Heart right ventricle (tissue), 16 donors: ENCODE measurements at places on chromosomes 2 and 18. TPM values are rescaled to one million over a fixed set of nuclear protein-coding genes. Genes with fewer than 3 reads are reported as not detected.

SMAD7 gene
- 18.9 TPM for total RNA-seq

ALK gene
- 0.24 TPM for total RNA-seq

IL1RL1 gene
- 2.8 TPM for total RNA-seq

CAD gene
- 8.8 TPM for total RNA-seq

TUBA4B gene
- not detected for total RNA-seq

ALLC gene
- not detected for total RNA-seq

SPATA3 gene
- total RNA-seq = not detected

- no peak overlapping the region for H3K4me3 ChIP-seq
- no peak overlapping the region for H3K27ac ChIP-seq
- peaks cover 6% of the 10 kb centered on the region for H3K36me3 ChIP-seq
- DNase-seq = no peak
These were observed 97.4 kb downstream of the MEP1B start for GRCh38 chr18:32287249-32287648.

DNA sequence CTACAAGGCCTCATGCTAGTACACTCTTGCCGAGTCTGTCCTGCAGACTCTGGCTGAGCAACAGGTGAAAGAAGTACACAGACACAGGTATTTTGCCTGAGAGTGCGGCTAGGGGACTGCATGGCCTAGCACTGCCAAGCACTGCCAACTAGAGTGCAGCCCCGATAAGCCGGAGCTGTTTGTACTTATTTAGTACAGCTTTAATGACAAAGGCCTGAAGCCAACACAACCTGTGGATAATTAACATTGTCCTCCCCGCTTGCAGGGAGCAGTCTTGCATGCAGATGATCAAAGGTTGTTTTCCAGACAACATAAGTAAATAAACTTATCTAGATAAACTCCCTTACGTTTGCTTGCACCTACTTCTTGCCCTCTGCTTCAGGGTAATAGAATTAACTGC, 63.7 kb upstream of the MMADHC start:
- no peak for DNase-seq
- H3K27ac ChIP-seq = no peak overlapping the region
- no peak overlapping the region for H3K4me3 ChIP-seq
- H3K4me1 ChIP-seq = no peaks in the 10 kb centered on the region

DNA sequence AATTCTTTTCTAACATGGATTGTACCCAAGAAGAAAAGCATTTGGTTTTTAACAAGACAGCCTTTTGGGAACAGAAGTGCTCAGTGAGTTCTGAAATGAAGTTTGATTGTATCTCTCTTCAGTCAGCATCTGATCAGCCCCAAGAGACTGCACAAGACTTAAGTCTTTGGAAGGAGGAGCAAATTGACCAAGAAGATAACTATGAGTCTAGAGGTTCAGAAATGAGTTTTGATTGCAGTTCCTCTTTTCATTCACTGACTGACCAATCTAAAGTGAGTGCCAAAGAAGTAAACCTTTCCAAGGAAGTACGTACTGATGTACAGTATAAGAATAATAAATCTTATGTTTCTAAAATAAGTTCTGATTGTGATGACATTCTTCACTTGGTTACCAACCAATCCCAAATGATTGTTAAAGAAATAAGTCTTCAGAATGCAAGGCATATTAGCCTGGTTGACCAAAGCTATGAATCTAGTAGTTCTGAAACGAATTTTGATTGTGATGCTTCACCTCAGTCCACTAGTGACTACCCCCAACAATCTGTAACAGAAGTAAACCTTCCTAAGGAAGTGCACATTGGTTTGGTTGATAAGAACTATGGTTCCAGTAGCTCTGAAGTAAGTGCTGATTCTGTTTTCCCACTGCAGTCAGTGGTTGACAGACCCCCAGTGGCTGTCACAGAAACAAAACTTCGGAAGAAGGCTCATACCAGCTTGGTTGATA, 31.2 kb downstream of the ZDBF2 start:
- H3K27me3 ChIP-seq = no peaks in the 10 kb centered on the region
- no peaks in the 10 kb centered on the region for H3K4me1 ChIP-seq
- H3K27ac ChIP-seq = no peak overlapping the region
- H3K4me3 ChIP-seq = no peak overlapping the region
- DNase-seq = no peak

- H3K36me3 ChIP-seq = no peaks in the 10 kb centered on the region
- no peak overlapping the region for H3K27ac ChIP-seq
- H3K4me1 ChIP-seq = peaks cover 16% of the 10 kb centered on the region
- no peaks in the 10 kb centered on the region for H3K27me3 ChIP-seq
These were observed 39.9 kb upstream of the DARS1 start for GRCh38 chr2:136025057-136025973.

DNA sequence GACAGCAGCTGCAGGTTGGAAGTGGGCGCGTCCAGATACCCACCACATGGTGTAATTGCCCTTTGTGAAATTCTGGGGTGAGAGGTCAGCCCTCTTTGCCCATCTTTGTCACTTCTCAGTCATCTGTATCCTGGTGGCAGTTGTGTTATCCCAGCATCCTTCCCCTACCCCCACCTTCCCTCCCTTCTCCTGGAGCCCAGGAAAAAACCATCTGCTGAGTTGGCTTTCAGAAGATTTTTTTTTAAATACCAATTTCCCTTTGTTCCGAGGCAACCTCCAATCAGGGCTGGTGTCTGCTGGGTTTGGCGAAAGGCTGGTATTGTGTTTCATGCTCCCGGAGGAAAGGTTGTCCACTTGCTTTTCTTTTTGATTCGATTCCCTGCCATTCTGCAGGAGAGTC, 35.2 kb downstream of the SETBP1 start:
- no peaks in the 10 kb centered on the region for H3K27me3 ChIP-seq
- H3K27ac ChIP-seq = no peak overlapping the region
- H3K36me3 ChIP-seq = no peaks in the 10 kb centered on the region
- H3K4me3 ChIP-seq = no peak overlapping the region

DNA sequence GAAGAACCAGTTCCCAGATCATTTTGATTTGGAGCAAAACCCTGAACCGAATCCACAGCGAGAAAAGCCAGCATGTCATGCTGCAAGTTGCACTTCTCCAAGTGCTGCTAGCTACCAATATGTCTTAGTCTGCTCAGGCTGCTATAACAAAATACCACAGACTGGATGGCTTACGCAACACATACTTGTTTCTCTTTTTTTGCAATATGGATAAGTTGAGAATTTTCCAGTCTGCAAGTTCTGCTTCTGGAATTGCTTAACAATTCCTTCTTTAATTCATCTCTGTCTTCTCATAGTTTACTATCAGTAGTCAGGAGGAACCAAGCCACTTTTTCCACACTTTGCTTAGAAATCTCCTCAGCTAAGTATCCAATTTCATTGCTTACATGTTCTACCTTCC, 105.9 kb upstream of the RBBP8 start:
- no peak overlapping the region for H3K27ac ChIP-seq
- no peaks in the 10 kb centered on the region for H3K4me1 ChIP-seq
- no peak overlapping the region for H3K4me3 ChIP-seq

DNA sequence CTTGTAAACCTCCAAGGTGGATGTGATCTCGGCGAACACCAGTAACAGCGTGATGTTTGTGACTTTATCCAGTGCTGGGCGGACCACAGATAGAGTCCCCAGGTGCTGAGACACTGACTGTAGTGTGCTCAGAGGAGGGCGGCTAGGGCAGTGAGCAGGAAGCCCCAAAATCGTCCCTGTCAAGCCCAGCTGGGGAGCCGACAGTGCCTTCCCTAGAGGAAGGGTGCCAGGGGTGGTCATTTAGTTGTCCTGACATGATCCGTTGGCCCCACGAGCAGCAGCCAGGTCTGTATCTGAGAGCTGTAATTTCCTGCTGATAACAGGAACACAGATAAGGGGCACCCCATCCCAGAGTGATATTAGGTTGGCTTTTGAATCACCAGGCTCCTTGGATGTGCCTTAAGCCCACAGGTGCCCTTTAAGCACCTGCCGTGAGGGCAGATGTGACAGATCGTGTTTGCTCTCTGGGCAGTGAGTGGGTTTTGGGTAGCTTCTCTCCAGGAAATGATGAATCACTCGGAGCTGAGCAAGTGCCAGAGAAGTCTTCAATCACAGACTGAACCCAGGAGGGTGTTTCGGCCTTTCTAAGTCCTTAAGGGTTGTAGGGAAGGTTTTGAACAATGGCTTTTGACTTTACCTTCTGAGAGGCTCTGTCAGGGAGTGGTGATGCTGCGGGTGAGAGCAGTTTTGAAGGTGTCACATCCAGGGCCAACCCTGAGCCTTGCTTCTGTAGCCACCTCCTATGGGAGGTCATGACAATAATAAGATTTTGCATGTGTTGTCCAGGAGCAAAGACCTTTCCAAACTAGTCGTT, 7.7 kb downstream of the LPIN1 start:
- H3K36me3 ChIP-seq = no peaks in the 10 kb centered on the region
- H3K4me3 ChIP-seq = no peak overlapping the region
- no peaks in the 10 kb centered on the region for H3K27me3 ChIP-seq

DNA sequence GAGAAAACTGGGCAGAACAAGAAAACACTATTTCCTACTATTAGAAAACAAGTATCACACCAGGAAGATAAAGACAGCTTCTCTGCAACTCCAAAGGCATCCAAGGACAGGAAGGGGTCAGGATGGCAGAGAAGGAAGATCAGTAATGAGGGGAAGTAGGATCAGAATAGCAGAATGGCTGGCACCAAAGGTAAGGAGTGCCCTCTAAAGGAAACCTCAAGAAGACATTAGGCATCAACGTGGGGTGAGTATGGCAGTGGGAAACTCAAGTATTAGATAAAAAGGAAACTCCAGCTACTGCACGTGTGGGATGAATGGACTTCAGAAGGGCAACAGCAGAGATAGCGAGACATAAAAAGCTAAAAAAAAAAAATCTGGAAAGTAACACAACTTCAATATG, 25.9 kb downstream of the HDLBP start:
- no peak for DNase-seq
- H3K4me3 ChIP-seq = no peak overlapping the region
- no peak overlapping the region for H3K27ac ChIP-seq

DNA sequence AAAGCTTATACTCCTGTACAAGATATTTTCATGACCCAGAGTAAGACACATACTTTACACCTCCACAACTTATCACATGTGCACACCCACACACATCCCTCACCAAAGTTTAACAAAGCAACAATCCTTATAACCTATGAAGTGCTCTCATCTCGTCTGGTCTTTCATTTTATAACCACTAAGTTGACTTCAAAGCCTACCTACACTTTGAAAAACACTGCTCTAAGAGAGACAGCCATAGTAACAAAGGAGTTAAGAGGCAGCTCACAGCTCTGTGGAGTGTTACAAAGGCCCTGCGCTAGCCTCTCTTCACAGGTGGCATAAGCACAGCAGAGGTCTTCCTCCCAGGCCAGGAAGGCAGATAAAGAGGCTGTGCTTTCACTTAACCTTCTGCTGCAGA, 69.7 kb upstream of the TMEM200C start:
- H3K27me3 ChIP-seq = no peaks in the 10 kb centered on the region
- H3K4me3 ChIP-seq = no peak overlapping the region
- no peaks in the 10 kb centered on the region for H3K36me3 ChIP-seq
- H3K27ac ChIP-seq = no peak overlapping the region
- DNase-seq = no peak

DNA sequence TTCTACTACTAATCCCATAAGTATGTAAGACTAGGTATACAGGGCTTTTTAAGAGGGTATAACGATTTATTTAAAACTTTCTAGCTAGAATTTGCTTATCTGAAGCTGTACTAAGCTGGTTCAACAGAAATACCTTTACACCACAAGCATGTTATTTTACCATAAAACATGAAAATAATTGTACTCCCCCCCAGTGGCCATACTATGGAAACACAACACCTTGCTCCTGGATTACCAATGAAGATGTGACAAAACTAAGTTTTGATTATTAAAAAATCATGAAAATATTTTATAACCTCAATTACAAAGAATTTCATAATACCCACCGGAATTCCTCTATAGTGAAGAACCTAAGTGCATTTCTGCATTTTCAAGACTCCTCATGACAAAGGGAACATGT, 27.3 kb downstream of the LPIN2 start:
- H3K36me3 ChIP-seq = no peaks in the 10 kb centered on the region
- DNase-seq = no peak
- no peaks in the 10 kb centered on the region for H3K27me3 ChIP-seq
- H3K4me3 ChIP-seq = no peak overlapping the region
- H3K27ac ChIP-seq = no peak overlapping the region

- H3K27ac ChIP-seq = no peak overlapping the region
- H3K27me3 ChIP-seq = no peaks in the 10 kb centered on the region
- no peaks in the 10 kb centered on the region for H3K36me3 ChIP-seq
- H3K4me3 ChIP-seq = no peak overlapping the region
- DNase-seq = no peak
These were observed 206.3 kb downstream of the ARL6IP6 start for GRCh38 chr2:152924722-152925121.

DNA sequence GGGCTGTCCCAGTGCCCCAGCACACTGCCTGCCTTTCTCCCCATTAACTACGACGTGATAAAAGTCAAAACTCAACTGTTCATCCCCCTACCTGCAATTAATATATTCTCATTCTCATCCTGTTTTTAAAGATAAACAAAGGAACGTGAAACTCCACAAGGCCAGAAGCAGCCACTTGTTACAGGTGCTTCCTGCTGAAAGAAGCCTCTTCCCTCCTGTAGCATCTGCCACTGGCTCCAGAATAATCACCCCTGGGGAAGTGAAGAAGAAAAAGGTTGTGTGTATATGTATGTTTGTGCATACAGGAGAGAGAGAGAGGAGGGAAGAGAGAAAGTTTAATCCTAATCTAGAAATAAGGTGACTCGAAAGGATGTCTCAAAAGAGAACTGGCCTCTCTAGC, 27.1 kb downstream of the KIAA2012 start:
- H3K27me3 ChIP-seq = no peaks in the 10 kb centered on the region
- H3K36me3 ChIP-seq = no peaks in the 10 kb centered on the region
- no peak for DNase-seq
- H3K4me3 ChIP-seq = no peak overlapping the region
- H3K4me1 ChIP-seq = no peaks in the 10 kb centered on the region
- no peak overlapping the region for H3K27ac ChIP-seq

GRCh38 chr2:239891698-239892097, 133.4 kb downstream of the NDUFA10 start:
- peaks cover 15% of the 10 kb centered on the region for H3K4me1 ChIP-seq
- H3K27ac ChIP-seq = no peak overlapping the region

GRCh38 chr2:207334624-207335371, 169.1 kb upstream of the KLF7 start:
- DNase-seq = peak; percentile 60
- no peaks in the 10 kb centered on the region for H3K27me3 ChIP-seq
- no peaks in the 10 kb centered on the region for H3K36me3 ChIP-seq
- no peak overlapping the region for H3K4me3 ChIP-seq
- H3K4me1 ChIP-seq = peaks cover 54% of the 10 kb centered on the region

- H3K4me3 ChIP-seq = no peak overlapping the region
- H3K4me1 ChIP-seq = peaks cover 12% of the 10 kb centered on the region
- H3K27ac ChIP-seq = no peak overlapping the region
- DNase-seq = no peak
These were observed 31.0 kb downstream of the TTC32 start for GRCh38 chr2:19870792-19871191.

GRCh38 chr2:102806250-102806837, 44.5 kb downstream of the TMEM182 start:
- H3K4me3 ChIP-seq = no peak overlapping the region
- DNase-seq = peak; percentile 78
- no peak overlapping the region for H3K27ac ChIP-seq
- peaks cover 17% of the 10 kb centered on the region for H3K4me1 ChIP-seq
- no peaks in the 10 kb centered on the region for H3K27me3 ChIP-seq

GRCh38 chr2:118843483-118844132, 3.8 kb downstream of the EN1 start:
- peaks cover 3% of the 10 kb centered on the region for H3K4me1 ChIP-seq
- DNase-seq = no peak
- H3K27me3 ChIP-seq = peaks cover 100% of the 10 kb centered on the region
- H3K4me3 ChIP-seq = no peak overlapping the region
